Esophagus muscularis mucosa (tissue), 4 donors: ENCODE measurements at places on chromosomes 1 and 21. TPM values are rescaled to one million over a fixed set of nuclear protein-coding genes. Genes with fewer than 3 reads are reported as not detected.

The FAM43B gene
- 2.2 TPM for total RNA-seq

The DISC1 gene
- 5.3 TPM for total RNA-seq

The LIN28A gene
- total RNA-seq = not detected

The ZSWIM5 gene
- 6.2 TPM for total RNA-seq

The OR2L8 gene
- not detected for total RNA-seq

The NCMAP gene
- total RNA-seq = 0.65 TPM

The IVL gene
- not detected for total RNA-seq

The KRTAP19-1 gene
- not detected for total RNA-seq

The CFAP298 gene
- 41.2 TPM for total RNA-seq

The S100A4 gene
- 362 TPM for total RNA-seq

The RNASEL gene
- total RNA-seq = 8.1 TPM

The C4BPB gene
- total RNA-seq = 1.7 TPM

The TBX15 gene
- total RNA-seq = 0.75 TPM

The C1QTNF12 gene
- total RNA-seq = 0.33 TPM

The LAPTM5 gene
- total RNA-seq = 32.4 TPM

The KIAA1614 gene
- 15.4 TPM for total RNA-seq

The CNKSR1 gene
- total RNA-seq = 1.8 TPM

The SPRR1A gene
- not detected for total RNA-seq

The MAP1LC3C gene
- 5.4 TPM for total RNA-seq

The CELA3B gene
- not detected for total RNA-seq

The C1orf56 gene
- total RNA-seq = 8.2 TPM

The DCST2 gene
- total RNA-seq = 0.19 TPM

The RNF186 gene
- not detected for total RNA-seq

The OR2L13 gene
- total RNA-seq = not detected

The GUCA2B gene
- not detected for total RNA-seq

The CD53 gene
- total RNA-seq = 18.1 TPM

The FASLG gene
- total RNA-seq = not detected

The MAEL gene
- total RNA-seq = 1.2 TPM

The SPRR2A gene
- total RNA-seq = not detected

The NECTIN4 gene
- not detected for total RNA-seq

The AMPD1 gene
- not detected for total RNA-seq

The PDPN gene
- total RNA-seq = 11.6 TPM

The SLC37A1 gene
- total RNA-seq = 5.4 TPM

The TIE1 gene
- 24.4 TPM for total RNA-seq

The RHOU gene
- 24.1 TPM for total RNA-seq

The OPRD1 gene
- total RNA-seq = 0.17 TPM

The PLEKHN1 gene
- total RNA-seq = 0.17 TPM

The INSRR gene
- not detected for total RNA-seq

The PADI1 gene
- 2.1 TPM for total RNA-seq
